ENCODE measurements at places on chromosomes 2 and 18.

- DNase-seq = peak; percentile 79
Measured at GRCh38 chr2:126644630-126645191, 11.2 kb upstream of the GYPC start.

- DNase-seq = no peak
Measured at GRCh38 chr2:22981785-22982184, 403.2 kb upstream of the KLHL29 start.

GRCh38 chr2:99888617-99889016, 253.8 kb downstream of the AFF3 start:
- DNase-seq = no peak

DNA sequence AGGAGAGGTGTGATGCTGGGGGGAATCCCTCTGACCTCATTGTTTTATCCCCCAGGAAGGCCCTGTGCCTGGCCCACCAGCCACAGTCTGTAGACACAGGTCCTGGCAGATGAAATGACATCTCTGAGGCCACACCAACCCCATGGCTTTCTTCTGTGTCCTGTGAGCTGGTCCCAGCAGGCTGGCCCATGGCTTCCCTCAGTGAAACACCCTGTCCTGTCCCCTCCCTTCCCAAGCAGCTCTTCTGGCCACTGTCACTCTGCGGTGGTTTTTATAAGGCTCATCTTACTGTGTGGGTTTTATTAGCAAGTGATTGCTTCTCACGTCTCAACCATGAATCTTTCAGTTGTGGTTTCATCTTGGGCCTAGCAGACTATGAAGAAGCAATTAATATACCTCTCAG, 102.8 kb upstream of the STPG4 start:
- no peak for DNase-seq

DNA sequence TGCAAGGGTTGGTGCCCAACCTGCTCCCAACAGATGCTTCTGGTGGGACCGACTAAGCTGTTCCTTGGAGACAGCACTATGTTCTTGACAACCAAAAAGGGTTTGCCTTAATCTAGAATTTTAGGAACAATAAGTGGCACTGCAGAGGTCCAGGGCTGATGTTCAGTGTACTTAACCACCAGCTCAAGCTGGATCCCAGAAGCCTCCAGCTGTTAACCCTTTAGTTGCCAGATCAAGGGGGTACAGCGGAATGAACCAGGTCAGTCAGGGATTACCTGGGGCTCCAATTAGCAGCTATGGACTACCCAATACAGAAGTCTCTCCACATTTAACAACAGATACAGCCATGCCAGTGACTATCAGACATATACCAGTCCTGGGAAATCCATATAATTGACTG, 3.5 kb downstream of the GPR75 start:
- DNase-seq = no peak

- no peak for DNase-seq
Measured at GRCh38 chr2:96336104-96336775, 674 bp downstream of the NCAPH start.

GRCh38 chr2:230891064-230891463, 26.3 kb downstream of the ITM2C start:
- no peak for DNase-seq

DNA sequence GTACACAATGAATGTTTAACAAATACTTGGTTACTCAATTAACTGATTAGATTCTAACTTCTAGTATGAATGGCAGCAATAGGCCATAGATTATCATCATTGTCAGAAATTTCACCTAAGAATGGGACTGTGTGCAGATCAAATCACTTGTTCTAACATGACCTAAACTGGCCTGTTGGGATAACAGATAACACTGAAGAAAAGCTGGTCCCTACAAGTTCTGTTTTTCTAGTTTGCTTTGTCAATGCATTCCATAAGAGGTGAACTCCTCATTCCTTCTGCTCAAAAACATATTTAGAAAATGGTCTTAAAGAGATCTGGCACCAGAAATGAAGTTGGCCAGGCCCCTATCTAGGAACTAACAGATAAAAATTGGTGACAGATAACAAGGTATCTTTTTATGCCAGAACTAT, 175.4 kb downstream of the THADA start:
- DNase-seq = no peak

DNA sequence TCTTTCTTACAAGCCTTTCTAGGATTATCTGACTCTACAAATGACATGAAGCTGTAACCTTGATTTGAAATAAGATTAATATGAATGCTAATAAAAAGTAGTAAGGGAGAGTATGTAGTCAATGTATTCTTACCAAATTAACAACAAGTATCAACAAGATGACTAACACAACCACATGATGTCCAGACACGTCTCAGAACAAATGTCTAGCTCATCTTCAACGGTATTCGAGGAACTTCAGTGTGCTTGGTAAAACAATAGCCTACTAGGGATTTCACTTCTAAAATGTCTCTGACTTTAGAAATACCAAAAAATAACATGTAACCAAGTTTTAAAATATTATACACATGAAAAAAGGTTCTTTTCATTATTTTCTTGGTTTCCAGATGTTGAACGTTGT, 3.4 kb downstream of the HDLBP start:
- DNase-seq = no peak

- DNase-seq = no peak
Measured at GRCh38 chr2:54483426-54483825, 27.3 kb downstream of the SPTBN1 start.

- DNase-seq = no peak
Measured at GRCh38 chr2:219645631-219646527, 18.4 kb downstream of the SLC4A3 start.

- DNase-seq = no peak
Measured at GRCh38 chr2:53715568-53715967, 52.0 kb upstream of the CHAC2 start.

DNA sequence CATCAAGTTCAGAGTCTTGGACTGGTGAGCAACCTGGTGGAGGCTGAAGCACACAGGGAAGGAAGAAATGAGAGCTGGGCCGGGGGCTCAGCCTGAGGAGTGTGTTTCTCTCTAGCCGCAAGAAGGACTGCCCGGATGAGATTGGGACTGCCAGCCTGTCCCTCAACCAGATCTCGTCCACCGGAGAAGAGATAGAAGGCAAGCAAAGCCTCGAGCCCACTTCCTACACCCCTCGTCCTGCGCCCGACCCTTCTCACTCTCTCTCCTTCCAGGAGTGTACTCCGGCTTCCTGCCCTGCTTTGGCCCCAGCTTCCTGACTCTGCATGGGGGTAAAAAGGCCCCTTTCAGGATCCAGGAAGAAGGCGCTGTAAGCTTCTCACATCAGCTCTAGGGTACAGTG, 26.2 kb downstream of the FER1L5 start:
- DNase-seq = no peak

- no peak for DNase-seq
Measured at GRCh38 chr2:2763351-2764000, 432.4 kb upstream of the MYT1L start.

DNA sequence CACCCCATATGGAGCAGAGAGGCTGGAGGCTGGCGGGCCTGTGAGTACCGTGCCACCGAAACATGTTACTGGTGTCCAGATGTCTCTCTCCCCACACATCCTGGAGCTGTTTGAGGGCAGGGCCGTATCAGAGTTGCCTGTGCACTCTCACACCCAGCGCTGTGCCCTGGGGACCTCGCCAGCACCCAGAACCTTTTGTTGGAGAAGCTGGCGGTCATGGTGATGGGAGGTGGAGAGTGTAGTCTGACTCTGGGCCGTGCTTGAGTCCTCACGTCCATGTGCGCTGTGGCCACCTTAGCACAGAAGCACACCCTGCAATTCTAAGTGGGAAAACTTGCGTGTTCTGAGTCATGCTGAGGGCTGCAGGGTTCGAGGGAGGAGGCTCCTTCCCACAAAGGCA, 259.2 kb downstream of the NDUFA10 start:
- no peak for DNase-seq

GRCh38 chr18:65859075-65859474, 108.3 kb downstream of the CDH7 start:
- DNase-seq = no peak

DNA sequence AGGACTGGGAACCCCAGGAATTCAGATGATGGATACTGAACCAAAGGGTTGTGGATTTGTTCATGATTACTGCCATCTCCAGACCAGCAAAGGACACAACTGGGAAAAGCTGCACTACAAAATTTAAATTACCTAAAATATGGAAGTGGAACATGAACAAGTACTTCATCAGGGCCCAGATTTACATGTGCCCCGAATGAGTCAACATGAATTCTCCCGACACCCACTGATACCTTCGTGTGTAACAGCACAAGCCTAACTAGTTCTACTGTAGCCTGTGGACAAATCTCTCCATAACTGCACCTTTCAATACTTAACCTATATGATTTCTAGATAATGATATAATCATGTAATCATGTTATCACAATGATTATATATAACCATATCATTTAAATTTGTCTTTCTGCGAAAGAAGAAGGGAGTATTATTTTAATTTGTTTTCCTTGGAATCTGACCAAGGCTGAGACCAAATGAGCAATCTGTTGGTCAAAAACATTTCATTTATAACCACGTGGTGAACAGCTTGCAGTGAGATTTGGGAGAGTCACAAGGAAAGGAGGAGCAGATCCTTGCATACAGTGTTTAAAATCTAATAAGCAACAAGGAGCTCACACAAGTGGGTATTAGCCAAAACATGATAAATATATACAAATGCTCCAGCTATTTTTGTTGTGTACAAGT, 70.5 kb downstream of the CACNB4 start:
- no peak for DNase-seq

GRCh38 chr2:55771612-55772011, 78.0 kb upstream of the PNPT1 start:
- no peak for DNase-seq

DNA sequence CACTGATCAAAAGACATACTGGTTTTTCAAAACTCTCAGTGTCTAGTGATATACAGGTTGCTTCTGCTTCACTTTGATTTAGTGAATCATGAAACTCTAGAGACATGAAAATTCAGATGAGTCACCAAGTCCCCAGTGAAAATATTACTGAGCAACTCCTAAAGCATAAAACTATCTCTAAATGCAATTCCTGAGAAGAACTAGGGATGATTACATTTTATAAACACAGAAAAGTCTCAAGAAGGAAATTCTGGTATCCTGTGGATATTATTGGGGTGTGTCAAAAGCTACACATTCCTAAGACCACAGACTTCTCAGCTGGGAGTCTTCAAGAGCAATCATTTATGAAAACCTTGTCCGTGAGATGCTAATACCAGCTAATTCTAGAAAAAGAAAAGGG, 9.7 kb downstream of the LRRTM4 start:
- DNase-seq = no peak

DNA sequence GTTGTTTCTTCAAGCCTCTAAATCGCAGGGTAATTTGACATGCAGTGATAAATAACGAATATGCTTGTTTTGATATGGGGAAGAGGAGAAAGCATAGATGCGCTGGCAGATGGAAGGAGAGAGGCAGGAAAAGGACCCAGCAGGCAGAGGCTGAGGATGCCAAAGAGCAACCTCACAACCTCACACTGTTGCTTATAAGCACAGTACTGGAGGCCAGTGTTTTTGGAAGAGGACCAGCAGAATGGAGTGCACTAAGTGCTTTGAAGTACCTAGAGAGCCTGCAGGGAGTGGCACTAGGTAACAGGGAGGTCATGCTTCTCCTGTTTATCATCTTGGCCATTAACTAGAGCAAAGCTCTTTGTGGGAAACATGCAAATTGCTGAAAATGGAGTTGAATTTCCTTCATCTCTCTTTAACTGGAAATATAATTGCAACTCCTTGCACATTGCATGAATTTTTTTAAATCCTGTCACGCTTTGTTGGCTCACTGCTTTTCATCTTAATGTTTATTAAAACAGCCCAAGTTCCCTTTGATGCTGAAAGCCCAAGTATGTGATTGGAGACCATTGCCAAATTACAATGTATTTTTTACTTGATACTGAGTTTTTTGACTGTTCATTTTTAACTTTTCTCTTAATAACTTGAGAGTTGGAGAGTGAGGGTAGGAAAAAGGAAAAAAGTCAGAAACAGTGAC, 236.4 kb downstream of the LRRTM1 start:
- DNase-seq = no peak

DNA sequence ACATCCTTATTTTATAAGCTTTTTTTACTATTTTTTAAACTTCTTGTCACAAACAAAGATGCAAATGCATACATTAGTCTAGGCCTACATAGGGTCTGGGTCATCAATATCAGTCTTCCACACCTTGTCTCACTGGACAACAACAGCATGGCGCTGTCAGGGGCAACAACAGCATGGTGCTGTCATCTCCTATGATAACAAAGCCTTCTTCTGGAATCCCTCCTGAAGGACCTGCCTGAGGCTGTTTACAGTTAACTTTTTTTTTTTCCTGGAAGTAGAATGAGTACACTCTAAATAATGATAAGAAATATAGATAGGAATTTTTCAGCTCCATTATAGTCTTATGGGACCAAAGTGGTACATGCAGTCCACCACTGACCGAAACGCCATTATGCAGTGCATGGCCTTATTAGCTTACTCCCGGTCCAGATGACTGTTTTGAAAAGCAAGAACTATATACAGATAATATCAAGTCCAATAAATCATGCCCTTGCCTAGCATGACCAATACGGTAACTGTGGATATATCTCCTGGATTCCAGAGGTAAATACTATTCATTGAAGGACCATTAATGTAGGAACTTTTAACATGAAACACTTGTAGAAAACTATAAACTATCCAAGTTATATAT, 38.4 kb downstream of the TCF4 start:
- no peak for DNase-seq

- DNase-seq = no peak
Measured at GRCh38 chr2:10385501-10385900, 62.6 kb downstream of the ODC1 start.

- DNase-seq = no peak
Measured at GRCh38 chr18:12851716-12852115, 32.3 kb downstream of the PTPN2 start.

DNA sequence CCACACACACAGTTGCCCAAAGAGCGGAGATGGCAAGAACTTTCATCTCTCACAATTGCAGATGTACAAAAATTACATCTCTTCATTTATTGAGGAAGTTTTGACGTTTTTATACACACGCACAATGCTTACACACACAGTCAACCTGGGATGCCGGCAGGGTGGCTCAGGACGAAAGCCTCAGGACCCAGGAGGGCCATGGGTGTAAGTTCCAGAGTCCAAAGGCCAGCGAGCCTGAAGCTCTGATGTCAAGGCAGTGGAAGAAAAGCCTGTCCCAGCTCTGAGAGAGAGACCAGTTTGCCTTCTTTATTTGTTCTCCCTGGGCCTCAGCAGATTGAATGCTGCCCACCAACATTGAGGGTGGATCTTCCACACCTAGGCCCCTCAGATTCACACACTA, 10.1 kb downstream of the AMER3 start:
- DNase-seq = no peak
